Stimulated activated CD4-positive, alpha-beta T cell treated with anti-CD3 and anti-CD28 coated beads, Interleukin-4, amount 100 ng/mL, for 24 hours (primary cell): ENCODE measurements at places on chromosomes 3 and 15.

DNA sequence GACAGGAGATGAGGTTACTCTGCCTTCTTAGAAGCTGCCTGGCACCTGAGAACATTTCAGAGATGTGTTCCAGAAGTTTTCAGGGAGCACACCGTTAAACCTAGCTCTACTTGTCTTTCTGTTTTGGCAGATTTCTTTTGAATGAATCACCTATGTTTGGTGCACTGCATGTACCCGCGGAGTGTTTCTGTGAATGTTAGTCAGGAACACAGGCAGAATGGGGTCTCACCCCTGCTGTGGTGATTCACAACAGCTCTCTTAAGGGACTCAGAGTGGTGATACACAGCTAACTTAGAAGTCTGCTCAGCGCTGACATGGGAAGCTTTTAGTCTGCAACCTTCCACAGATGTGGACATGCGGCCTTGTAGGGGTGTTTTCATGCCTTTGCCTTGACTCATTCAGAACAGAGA is 24.0 kb downstream of the TSEN2 start:
- DNase-seq, result no peak

DNA sequence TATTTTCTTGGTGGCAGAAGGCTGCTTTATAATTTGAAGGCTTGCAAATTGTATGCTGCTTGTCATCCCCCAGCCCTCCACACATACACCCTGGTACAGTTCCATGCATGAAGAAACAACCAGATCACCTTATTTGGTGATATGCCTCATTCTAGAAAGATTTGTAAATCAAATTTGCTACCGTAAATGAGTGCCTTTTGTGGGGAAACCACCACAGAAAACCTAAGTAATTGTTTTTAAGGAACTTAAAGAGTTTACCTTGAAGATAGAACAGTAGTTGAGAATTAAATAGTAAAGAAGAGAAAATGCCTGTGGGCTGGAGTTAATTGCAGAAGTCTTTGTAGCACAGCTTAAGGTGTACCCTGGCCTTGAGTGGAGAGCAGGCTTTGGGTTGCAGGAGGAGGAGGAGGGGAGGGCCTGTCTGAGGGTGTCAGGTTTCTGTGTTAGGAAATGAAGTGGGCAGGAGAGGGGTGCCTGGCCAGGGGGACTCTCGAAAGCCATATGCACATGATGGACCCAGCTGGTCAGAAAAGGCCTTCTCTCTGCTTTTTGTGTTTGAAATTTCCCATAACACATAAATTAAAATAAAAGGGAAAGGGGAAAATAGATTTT is 6.9 kb downstream of the NIPA2 start:
- DNase-seq, result no peak

GRCh38 chr3:25287291-25287884 is 140.7 kb upstream of the RARB start:
- no peak for DNase-seq

- DNase-seq, result no peak
These were observed 27.7 kb upstream of the ARF4 start for GRCh38 chr3:57624801-57625200.

DNA sequence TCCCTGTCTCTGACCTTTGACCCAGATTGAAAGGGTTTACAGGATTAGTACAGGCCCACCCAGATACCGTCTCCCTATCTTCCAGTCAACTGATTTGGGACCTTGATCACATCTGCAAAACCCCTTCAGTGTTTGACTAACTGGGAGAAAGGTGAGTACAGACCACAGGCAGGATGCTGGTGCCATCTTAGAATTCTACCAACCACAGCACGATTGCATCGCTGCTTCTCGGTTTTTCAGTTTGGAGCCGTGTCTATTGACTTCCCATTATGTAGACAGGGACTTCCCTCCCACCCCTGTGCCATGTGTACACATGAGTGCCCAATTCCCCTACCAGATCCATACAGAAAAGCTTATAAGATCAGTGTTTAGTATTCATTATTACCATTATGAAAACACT is 6.6 kb upstream of the KLF13 start:
- no peak for DNase-seq

DNA sequence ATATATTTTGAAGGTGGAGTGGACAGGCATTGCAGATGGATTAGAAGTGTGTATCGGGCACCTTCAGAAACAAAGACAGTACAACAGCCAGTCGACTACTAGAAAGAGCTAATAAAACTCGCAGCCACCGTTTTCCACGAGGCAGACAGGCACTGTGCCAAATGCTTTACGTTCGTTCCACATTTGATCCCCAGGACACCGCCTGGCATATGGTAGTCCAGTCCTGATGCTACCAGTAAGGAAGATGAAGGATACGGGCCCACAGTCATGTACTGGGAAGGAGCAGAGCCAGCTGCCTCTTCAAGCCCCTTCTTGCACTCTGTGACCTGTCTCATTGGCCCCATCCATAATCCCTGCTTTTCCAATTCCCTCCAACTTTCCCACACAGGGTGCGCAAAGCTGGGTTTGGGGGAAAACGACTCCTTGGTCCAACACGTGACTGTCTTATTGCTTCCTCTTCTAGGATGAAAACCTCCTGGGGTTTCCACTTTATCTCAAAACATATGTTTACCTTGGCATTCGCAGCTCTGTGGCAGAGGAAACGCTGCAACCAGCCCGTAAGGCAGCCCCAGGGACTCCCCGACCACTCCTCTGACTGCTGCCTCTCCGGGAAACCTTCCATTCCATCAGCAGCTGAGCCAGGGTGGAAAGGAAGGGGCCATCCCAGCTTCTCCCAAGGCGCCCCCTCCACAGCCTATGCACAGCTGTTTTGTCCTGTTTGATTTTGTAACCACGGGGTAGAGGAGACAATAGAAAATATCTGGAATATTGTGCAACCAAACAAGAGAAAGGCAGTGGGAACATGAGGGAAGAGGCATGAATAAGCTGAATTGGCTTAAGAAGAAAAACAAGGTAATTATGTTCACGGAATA is 107.4 kb downstream of the ADAMTS17 start:
- DNase-seq, result no peak

DNA sequence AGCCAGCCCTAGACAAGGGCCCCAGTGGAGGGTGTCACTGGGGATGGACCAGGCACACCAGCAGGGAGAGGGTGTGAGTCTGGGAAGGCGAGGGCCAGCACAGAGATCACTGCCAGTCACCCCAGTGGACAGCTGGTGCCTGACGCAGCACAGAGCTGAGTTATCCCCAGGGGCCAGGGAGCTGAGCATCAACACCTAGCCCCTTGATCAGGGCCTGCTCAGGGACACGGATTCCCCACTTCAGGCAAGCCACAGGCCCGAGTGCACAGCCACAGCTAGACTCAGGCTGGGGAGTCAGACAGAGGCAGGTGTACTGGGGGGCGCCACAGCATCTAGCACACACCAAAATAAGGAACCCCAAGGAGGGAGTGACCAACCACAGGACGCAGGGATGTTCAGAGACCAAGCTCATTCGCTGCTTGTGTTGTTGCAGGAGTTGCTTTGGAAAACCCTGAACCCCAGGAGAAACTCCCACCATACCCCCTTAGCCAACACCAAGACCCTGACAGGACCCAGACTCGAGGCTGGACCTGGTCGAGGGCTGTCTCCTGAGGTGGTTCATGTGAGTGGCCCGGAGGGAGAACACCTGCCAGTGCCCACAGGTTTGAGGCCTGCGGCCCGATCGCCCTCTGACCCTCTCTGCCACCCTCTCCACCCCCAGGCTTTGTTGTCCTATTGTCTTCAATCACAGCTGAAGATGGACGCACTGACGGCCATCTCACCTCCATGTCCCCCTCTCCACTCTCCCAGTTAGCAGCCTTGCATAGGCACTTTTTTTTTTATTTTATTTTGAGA is 146.8 kb downstream of the TPRA1 start:
- DNase-seq, result no peak
